Left lobe of liver (tissue), 2 donors: ENCODE measurements at places on chromosomes 1 and 21. TPM values are rescaled to one million over a fixed set of nuclear protein-coding genes. Genes with fewer than 3 reads are reported as not detected.

Gene PRCC
- 19.3 TPM for total RNA-seq

Gene LYPLA2
- total RNA-seq = 32.5 TPM

Gene NMNAT2
- 0.03 TPM for total RNA-seq

Gene THEMIS2
- 4.3 TPM for total RNA-seq

Gene SPRR1B
- total RNA-seq = not detected

GRCh38 chr1:194338241-194338948, 1152.0 kb upstream of the B3GALT2 start:
- DNase-seq = no peak

DNA sequence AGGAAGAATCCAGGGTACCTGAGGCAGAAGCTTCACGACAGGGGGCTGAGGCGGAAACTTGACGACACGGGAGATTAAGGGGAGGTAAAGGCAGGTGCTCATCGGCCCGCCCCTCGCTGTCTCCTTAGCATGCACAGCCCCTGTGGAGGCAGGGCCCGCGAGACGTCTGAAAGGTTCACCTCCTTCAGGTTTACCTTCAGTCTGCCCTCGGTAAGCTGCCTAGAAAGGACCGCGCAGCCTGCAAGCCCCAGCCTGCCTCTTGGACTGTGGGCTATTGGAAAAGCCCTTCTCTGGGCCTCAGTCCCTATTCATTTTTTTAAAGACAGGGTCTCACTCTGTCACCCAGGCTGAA, 28.5 kb downstream of the KNCN start:
- no peak for DNase-seq

GRCh38 chr1:24235921-24236788, 49.1 kb upstream of the IFNLR1 start:
- no peak for DNase-seq

GRCh38 chr1:160864173-160864572, 1.5 kb upstream of the CD244 start:
- DNase-seq = no peak

- DNase-seq = no peak
Measured at GRCh38 chr21:38982096-38982495, 176.4 kb downstream of the ETS2 start.

DNA sequence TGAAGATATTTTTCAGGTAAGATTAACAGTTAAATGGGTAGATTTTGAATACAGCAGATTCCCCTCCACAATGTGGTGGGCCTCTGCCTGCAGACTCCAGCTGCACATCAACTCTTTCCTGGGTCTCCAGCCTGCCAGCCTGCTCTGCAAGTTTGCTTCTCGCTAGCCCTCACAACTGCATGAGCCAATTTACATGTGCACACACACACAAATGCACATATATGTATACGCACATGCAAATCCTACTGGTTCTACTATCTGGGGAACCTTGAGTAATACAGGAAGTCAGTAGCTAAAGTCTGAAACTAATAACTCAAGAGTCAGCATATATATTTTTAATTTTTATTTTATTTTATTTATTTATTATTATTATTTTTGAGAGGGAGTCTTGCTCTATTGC, 34.8 kb upstream of the QSOX1 start:
- DNase-seq = no peak

DNA sequence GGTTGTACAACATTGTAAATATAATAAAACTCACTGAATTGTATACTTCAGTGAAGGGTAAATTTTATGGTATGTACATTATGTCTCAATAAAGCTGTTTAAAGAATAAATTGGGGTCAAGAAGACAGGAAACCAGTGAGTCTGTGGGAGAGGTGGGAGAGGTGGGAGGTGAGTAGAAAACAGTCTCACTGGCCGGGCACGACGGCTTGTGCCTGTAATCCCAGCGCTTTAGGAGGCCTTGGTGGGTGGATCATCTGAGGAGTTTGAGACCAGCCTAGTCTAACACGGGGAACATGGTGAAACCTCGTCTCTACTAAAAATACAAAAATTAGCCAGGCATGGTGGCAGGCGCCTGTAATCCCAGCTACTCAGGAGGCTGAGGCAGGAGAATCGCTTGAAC, 4.2 kb downstream of the MTMR11 start:
- DNase-seq = no peak

DNA sequence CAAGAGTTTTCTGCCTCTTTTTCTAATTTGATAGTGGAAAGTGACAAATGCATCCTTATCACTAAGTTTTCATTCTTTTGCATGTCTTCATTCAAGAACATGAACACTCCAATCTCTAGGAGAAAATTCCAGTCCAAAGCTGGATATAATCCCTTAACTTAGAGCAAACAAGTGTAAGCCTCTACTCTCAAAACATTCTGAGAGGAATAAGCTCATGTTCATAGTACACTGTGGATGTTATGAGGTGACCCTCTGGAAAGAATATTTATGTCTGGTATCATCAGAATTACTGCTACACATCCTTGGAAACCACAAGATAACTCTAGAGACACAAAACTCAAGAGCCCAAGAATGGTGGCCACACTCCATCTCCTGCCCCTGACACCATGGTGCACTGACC, 15.1 kb downstream of the SIPA1L2 start:
- no peak for DNase-seq

- no peak for DNase-seq
Measured at GRCh38 chr1:58812926-58813325, 29.1 kb upstream of the JUN start.

DNA sequence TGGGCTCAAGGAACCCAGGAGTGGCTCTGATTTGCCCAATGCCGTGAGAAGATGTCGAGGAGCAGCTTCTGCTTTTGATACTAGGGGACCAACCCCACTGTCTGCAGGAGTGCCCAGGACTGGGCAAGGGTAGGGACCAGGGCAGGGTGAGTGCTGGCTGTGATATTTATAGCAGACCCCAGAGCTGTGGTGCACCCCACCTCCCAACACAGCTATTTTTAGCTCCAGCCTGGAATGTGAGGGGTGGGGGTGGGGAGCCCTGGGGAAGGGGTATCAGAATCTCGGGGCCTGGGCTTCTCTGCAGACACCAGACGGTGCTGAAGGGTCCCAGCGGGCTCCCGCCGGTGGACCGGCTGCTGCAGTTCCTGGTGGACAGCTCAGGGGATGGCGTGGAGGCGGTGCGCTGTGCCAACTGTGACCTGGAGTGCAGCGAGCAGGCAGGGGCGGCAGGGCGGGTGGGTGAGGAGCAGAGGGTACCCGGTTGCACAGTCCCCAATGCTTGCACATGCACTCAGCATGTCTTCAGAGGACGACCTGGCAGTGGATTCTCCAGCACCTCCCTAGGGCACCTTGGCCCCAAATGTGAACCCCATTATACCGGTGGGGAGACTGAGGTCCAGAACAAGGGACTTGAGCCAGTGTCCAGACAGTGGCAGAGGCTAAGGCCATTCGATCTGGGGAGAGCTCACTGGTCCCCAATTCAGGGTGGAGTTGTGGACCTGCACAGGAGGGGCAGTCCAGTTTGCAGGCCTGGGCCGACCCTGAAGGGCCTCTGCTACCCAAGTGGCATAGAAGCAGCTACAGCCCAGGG, 1.4 kb downstream of the RNF207 start:
- no peak for DNase-seq

GRCh38 chr1:31216016-31216415, 23.7 kb downstream of the NKAIN1 start:
- no peak for DNase-seq

GRCh38 chr1:159941591-159942560, 3.5 kb downstream of the IGSF9 start:
- DNase-seq = no peak

GRCh38 chr1:26403656-26404055, 7.0 kb upstream of the LIN28A start:
- DNase-seq = no peak

- no peak for DNase-seq
Measured at GRCh38 chr1:216815260-216816131, 92.3 kb upstream of the ESRRG start.

- DNase-seq = no peak
Measured at GRCh38 chr1:26364956-26365355, 7.6 kb downstream of the ZNF683 start.

- DNase-seq = no peak
Measured at GRCh38 chr1:36883315-36883949, 150.9 kb downstream of the GRIK3 start.

DNA sequence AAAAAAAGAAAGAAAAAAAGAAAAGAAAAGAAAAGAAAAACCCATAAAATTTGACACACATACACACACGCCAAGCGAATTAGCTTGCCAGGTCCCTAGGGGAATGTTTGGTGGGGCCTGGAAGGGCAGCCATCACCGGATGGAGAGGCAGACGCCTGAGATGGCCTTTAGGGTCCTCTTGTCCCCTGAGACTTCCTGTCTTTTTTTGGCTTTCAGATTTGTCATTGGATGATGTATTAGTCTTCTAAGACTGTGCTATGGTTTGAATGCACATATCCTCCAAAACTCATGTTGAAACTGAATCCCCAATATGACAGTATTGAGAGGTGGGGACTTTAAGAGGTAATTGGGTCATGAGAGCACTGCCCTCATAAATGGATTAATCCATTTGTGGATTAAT, 211.8 kb downstream of the TOMM20 start:
- DNase-seq = no peak
